ENCODE measurements at places on chromosomes 2 and 18.

- DNase-seq: no peak
Measured at GRCh38 chr2:237576974-237577373, 10.6 kb downstream of the PRLH start.

DNA sequence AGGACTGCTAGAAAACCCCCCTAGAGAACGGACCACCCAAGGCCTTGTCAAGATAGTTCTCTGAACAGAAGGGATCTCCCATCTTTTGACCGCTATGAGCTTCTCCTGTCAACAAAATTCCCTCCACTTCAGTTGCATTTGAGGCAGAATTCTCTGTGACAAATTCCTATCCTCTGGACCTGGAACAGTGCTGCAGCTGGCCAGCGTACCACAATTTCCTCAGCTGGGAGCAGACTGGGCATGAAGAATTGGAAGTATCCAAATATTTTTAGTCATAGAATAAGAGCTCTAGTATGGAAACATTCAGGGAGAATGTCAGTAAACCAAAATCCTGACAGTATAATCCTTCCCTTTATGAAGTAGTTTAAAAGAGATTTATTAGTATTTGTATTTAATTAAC is 147.1 kb upstream of the BOD1L2 start:
- no peak for DNase-seq

DNA sequence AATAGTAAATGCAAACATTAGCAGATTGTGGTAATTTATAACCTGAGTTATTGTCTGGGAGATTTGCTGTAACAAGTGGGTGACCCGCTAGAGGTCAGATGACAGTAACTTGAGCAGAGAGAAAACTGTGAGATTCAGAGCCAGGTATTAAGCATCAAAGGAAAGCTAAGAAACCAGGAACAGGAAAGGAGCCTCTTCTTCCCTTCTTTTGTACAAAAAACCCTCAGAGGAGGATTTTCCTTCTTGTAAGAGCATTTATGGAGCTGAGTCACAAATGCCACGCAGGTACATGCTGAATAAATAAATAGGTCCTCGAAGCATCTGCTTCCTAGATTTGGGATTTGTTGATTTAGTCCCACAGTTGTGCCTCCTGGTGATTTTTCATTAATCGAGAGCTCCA is 146.5 kb downstream of the SH3BP4 start:
- DNase-seq: no peak

DNA sequence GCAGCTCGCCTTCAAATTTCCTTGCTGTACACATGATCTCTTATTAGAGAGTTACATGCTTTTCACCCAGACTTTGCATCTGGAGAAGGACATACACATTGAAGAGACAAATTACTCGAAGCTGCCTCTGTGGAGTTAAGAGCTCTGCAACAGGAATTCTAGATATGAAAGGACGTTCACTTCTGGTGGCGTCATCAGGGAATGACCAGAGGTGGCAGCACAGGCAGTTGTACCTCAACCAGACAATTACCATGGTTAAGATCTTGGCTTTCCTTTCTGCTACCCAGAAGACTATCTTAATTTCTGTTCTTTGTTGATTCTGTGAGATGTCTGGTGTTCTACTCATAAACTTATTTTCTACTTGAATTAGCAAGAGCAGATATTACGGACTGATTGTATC is 39.1 kb upstream of the MC4R start:
- peak; percentile 3 for DNase-seq

GRCh38 chr2:221876016-221876415 is 303.9 kb upstream of the EPHA4 start:
- no peak for DNase-seq

DNA sequence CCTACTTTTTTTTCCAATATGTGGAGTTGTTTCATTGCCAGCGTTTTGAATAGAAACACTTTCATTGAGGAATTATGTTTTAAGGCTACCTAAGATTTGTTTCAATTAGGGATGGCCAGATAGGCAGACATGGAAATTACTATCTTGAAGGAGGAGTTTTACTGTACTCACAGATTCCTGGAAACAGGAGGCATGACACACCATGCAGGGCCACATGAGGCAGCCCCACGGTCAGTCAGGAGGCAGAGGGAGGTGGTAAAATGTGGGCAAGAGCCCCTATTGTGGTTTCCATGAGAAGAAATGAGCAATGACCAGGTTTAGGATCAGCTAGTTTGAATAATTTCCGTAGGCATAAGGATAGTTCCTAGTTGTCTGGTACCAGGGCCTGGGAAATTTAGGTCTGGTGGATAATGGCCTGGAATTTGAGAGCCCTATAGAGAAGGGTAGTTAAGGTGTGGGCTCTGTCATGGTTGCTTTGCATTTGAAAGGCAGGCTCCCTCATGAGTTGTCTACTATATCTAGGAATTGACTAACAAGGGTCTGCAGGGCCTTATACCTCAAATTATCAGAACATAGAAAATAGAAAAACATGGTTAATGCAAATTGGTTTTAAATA is 360.0 kb upstream of the KCNJ3 start:
- DNase-seq: no peak

DNA sequence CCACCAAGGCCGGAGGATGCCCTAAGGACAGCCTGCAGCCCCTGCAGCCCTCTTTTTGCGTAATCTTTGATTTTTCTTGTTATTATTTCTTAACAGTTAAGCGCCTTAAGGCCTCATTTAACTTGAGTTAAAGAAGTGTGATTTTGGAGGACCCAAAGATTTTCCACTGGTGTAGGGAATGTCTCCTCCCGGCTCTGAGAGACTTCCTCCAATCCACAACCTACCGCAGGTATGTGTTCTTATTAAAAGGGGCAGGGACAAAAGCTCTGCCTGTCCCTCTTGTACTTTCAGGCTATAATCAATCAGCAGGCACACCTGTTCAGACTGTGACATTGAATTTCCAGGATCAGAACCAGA is 285.1 kb downstream of the PRKCE start:
- DNase-seq: no peak

DNA sequence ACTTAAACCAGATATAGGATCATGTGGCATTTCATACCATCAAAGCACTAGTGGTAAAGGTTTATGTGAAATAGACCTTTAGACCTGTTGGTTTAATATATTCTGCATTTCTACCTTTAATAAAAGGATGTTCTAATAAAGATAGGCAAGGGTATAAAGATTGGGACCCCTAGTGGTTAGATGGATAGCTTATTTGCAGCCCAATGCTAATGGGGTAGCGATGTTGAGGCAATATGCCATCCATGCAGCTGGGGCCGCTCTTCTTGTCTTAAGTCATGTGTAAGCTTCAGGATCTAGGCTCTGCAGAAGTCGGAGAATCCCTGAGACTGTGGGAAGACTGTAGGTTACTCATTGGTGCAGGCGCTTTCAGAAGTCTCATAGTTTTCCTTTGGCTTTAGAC is 114.9 kb downstream of the ICOS start:
- no peak for DNase-seq

GRCh38 chr2:44668336-44668735 is 273.2 kb upstream of the SIX3 start:
- no peak for DNase-seq

DNA sequence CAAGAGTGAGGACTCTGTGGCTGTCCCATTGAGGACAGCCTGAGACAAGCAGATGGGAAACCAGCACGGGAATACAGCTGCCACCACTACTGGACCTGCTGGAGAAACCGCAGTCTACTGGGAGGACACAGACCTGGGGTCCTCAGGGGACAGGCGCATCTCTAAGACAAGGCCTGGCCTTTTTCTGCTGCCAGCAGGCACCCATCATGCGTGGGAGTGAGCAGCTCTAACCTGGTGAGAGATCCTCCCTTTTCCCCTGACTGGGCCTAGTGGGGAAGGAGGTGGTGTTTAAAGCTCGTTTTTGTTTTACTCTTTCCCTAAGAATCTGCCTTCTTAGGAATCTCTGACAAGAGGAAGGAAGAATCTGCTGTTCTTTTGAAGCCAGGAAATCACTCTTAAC is 36.6 kb downstream of the CYRIA start:
- DNase-seq: no peak

DNA sequence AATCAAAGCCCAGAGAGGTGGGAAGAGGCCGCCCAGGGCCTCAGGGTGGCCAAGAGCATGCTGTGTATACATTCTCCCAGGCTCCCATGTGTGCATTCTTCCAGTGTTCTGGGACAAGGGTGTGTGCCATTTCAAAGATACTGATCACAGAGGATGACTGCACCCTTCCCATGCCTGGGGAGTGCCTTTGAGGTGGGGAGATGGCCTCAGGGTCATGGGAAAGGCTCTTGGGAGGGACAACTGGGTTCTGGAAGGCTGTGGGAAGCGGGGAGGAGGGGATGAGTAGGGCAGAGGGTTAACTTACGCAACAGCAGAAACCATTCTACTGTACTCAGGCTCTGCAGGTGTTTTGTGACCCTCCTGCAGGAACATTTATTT is 40.9 kb downstream of the KLHL29 start:
- DNase-seq: no peak

DNA sequence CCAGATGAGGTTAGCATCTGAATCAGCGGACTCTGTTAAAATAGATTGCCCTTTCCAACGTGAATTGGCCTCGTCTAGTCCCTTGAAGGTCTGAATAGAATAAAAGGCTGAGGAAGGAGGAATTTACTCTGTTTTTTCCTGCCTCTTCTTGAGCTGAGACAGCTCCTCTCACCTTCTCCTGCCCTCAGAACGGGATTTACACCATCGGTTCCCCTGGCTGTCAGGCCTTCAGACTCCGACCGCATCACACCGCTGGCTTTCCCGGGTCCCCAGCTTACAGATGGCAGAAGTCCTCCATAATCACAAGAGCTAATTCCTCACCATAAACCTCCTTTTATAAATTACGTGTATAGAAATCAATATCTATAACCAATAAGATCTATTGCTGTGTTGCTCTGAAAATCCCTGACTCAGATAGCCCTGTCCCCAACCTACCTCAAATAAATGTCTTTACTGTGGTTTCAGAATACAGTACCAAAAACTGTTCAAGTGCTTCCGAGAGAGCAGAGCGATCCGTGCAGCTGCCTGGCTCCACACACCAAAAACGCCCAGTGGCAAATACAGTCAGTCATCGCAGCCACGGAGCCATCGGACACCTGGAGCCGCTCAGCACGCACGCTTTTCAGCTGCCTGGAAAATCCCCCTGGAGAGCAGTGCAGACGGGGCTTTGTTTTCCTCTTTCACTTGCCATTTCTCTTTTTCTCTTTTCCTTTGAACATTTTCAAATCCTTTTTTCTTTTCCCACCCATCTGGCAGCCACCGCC is 196.9 kb downstream of the NRP2 start:
- no peak for DNase-seq

GRCh38 chr2:120677221-120677620 is 58.4 kb upstream of the GLI2 start:
- no peak for DNase-seq

Data from SW 1271 (cell line).